ENCODE measurements at places on chromosomes 2 and 18. TPM values are rescaled to one million over a fixed set of nuclear protein-coding genes. Genes with fewer than 3 reads are reported as not detected.

- no peak for DNase-seq
These were observed 88.6 kb downstream of the ITGB1BP1 start for GRCh38 chr2:9334761-9335160.

- no peak for DNase-seq
These were observed 53.3 kb downstream of the MEMO1 start for GRCh38 chr2:31957354-31958139.

- no peak for DNase-seq
These were observed 108.0 kb downstream of the TWIST2 start for GRCh38 chr2:238955648-238956531.

GRCh38 chr18:63907664-63908063 lies at the start of gene SERPINB10:
Gene SERPINB10, plus strand, starts transcription at chr18:63907958. Its CDS starts 7,553 bp downstream, at chr18:63915511.
- DNase-seq, result no peak

DNA sequence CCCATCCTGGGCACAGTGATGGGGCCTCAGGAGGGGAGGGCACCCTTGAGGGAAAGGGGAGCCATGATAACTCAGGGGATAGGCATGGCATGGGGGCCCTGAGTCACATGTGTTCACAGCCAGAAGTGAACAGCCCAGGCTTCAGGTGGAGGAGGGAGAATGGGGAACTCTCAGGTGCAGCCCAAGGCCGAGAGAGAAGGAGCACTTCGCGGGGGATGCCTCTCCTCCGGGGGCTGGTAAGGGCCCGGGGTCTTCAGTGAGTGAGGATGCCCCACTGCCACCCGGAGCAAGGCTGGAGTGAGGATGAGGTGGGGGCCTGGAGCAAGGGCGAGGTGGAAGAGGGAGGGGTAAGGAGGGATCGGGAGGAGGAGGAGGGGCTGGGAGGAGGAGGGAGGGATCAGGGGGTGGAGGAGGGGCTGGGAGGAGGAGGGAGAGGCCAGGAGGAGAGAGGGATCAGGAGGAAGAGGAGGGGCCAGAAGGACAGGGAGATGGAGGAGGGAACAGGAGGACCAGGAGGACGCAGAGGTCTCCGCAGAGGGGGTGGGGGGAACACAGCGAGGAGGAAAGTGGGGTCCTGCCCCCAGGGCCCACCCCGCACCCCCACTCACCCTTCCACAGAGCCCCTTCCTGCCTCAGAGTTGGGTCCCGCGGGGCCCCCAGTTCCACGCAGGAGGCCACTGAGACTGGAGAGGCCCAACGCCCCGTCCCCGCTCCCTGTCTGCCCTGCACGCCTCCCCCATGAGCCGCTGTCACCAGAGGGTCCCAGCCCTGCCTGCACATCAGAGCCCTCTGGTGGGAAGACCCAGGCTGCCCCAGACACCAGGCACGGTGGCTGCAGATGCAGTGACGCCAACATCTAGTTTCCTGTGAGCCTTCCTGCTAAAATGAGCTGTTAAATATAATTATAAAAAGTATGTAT lies 42.8 kb downstream of the RAMP1 start:
- no peak for DNase-seq

GRCh38 chr2:191369034-191369433 lies 123.8 kb downstream of the MYO1B start:
- no peak for DNase-seq

- no peak for DNase-seq
These were observed 143.9 kb downstream of the MYT1L start for GRCh38 chr2:2187196-2187595.

MYL1 gene
- polyA plus RNA-seq, result 2.1 TPM

AKAIN1 gene
- polyA plus RNA-seq, result not detected

TRABD2A gene
- polyA plus RNA-seq, result 0.85 TPM

Data from heart left ventricle (tissue), 16 donors.